GM10248 (cell line): ENCODE measurements at places on chromosomes 2 and 18.

- no peak for DNase-seq
These were observed 290.2 kb downstream of the PRKCE start for GRCh38 chr2:45941531-45942236.

- DNase-seq = no peak
These were observed 111.3 kb downstream of the PLCL1 start for GRCh38 chr2:197915548-197916265.

DNA sequence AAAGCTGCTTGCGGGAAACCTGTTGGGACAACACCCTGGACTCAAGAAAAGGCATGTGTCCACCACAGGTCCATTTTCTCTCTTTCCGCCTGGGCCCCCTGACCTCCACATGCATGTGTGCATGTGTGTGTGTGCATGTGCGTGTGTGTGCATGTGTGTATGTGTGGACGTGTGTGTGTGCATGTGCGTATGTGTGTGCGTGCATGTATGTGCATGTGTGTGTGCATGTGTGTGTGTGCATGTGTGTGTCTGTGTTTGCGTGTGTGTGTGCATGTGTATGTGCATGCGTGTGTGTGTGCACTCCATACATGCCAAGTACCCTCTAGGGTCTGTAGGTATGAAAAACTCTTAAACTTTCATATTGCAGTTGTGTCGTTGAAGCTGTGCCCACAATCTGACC, 16.3 kb downstream of the CAPN14 start:
- DNase-seq = no peak

DNA sequence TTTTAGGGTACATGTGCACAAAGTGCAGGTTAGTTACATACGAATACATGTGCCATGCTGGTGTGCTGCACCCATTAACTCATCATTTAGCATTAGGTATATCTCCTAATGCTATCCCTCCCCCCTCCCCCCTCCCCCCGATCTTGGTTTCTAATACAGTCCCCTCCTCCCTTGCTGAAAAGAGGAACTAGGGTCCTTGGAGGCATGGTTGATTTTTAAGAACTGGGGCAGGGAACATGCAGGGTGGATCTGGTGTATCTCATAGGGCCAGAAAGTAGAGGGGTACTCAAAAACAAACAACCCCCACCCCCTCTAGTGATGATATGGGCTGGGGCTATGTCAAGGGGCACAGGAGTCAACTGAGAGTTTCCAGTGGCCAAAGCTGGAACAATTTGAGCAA, 153.4 kb downstream of the UBR3 start:
- no peak for DNase-seq

GRCh38 chr2:216557413-216557812, 58.8 kb downstream of the RPL37A start:
- DNase-seq = no peak

DNA sequence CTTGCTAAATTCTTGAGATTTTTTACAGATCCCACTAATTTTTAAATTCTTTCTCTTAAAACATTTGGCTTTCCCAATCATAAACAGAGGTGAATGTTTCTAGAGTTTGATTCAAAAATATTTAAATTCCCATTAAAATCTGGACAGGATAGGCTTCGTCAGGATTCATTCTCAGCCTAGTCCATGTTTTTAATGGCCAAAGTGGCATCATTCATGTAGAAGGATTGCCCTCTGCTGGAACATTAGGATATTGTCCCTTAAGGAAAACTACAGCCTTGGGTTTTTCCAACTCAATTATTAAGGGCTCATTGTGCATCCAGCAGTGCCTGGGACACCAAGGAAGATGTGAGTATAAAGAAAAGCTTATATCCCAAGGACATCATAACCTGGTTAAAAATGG, 71.7 kb downstream of the TPGS2 start:
- no peak for DNase-seq

- no peak for DNase-seq
These were observed 138.2 kb upstream of the NRP2 start for GRCh38 chr2:205543937-205544702.

DNA sequence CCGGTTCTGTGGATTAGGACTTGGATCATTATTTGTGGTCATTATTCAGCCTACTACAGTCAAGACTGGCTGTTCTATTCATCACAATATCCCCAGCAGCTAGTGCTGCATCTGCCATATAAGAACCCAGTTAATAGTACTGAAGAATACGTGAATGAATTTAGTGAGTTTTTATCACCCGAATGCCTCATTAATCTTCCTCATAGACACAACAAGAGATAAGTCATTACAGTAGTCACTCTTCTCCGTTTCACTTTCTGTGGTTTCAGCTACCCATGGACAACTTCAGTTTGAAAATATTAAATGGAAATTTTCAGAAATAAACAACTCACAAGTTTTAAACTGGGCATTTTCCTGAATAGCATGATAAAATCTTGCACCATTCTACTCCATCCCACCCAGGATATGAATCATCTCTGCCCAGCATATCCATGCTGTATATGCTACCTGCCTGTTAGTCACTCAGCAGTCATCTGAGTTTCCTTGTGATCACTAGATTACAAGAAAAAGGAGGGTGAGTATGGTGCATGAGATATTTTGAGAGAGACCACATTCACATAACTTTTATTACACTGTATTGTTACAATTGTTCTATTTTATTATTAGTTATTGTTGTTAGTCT, 363.7 kb upstream of the CHAC2 start:
- no peak for DNase-seq
